ENCODE measurements at places on chromosomes 12 and 14. TPM values are rescaled to one million over a fixed set of nuclear protein-coding genes. Genes with fewer than 3 reads are reported as not detected.

GRCh38 chr12:109199324-109199723 lies 82.9 kb downstream of the ACACB start:
- no peaks in the 10 kb centered on the region for H3K36me3 ChIP-seq
- H3K27ac ChIP-seq, result no peak overlapping the region
- H3K4me3 ChIP-seq, result no peak overlapping the region
- no peak for DNase-seq

GRCh38 chr12:54988402-54989054 lies 4.0 kb upstream of the TESPA1 start:
- H3K27ac ChIP-seq, result no peak overlapping the region
- no peak for DNase-seq
- H3K36me3 ChIP-seq, result no peaks in the 10 kb centered on the region
- no peaks in the 10 kb centered on the region for H3K4me1 ChIP-seq

DNA sequence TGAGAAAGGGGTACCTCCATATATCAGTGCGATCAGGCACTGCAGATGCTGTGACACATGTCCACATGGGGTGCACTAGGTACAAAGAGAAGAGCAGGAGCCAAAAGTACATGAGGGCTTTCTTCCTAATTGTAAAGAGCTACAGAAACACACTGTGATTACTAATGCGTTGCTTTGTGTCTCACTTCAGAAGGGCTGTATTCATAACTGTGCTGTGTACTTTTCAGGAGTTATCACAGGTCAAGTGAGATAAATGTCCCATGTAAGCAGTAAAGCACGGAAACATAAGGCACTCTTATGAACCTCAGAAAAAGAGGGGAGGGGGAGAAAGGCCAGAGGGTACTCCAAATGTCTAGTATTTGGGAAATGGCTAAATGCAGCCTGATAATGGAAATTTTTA lies 10.6 kb downstream of the SPRING1 start:
- H3K27me3 ChIP-seq, result no peaks in the 10 kb centered on the region
- no peak overlapping the region for H3K4me3 ChIP-seq
- DNase-seq, result no peak
- peaks cover 9% of the 10 kb centered on the region for H3K4me1 ChIP-seq
- no peaks in the 10 kb centered on the region for H3K36me3 ChIP-seq
- no peak overlapping the region for H3K27ac ChIP-seq

DNA sequence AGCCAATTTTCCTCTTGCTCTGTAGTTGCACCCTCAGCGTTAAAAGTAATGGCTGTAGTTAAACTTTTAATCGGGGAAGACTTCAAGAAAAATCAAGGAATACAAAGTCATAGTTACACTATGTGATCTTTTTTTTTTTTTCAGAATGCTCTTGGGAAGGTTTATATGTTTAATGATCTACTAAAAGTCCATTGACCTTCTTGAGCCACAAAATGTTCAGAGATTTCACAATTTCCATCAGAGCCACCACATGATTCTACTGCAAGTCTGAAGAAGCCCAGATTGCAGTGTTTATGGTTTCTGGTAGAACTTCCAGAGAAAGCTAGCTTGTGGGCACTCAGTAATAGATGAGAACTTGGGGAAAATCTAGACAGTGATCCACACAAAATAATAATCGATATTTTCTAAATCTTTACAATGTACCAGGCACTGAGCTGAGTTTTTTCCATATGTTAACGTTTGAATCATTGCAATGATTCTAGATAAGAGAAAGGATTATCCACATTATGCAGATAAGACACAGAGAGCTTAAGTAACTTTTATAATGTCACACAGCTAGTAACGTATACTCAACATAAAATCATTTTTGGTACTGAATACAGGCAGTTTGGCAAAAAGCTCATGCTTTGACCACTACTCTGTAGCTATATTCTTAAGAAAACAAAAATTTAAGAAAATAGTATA lies 38.3 kb downstream of the GYS2 start:
- no peak overlapping the region for H3K4me3 ChIP-seq
- H3K4me1 ChIP-seq, result no peaks in the 10 kb centered on the region
- H3K27me3 ChIP-seq, result no peaks in the 10 kb centered on the region
- no peak overlapping the region for H3K27ac ChIP-seq
- DNase-seq, result no peak

DNA sequence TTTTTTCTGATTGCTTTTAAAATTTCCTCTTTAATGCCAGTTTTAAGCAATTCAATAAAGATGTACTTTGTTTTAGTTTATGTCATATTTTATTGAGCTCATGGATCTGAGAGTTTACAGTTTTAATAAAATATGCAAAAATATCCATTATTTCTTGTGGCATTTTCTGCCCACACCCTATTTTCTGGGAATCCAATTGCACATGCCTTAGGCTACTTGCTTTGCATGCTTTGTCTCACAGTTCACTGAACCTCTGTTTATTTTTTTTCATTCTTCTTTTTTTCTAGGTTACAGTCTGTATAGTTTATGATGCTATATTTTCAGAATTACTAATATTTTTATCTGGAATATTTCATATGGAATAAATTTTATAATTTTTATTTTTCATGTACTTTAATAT lies 1258.0 kb downstream of the FSCB start:
- no peaks in the 10 kb centered on the region for H3K36me3 ChIP-seq
- no peaks in the 10 kb centered on the region for H3K4me1 ChIP-seq
- H3K4me3 ChIP-seq, result no peak overlapping the region

DNA sequence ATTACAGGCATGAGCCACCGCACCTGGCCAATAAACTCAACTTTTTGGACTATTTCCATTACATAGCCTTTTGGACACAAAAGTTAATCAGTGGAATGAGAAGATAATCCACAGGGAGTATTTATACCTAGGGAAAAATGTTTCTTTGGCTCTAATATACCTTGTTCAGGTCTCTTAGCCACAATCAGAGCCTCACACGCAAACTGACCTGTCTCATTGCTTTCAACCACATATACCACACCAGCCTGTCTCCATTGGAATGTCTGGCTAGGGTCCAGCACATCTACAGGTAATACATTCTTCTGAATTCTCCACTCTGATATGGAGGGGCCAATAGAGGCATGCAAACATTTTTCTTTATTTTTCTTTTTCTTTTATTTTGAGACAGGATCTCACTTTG lies 3.8 kb upstream of the RBMS2 start:
- H3K27me3 ChIP-seq, result no peaks in the 10 kb centered on the region
- H3K4me1 ChIP-seq, result 0 out of 2 replicates have a peak, but pooled peaks cover 3% of the 10 kb centered on the region
- no peak for DNase-seq

DNA sequence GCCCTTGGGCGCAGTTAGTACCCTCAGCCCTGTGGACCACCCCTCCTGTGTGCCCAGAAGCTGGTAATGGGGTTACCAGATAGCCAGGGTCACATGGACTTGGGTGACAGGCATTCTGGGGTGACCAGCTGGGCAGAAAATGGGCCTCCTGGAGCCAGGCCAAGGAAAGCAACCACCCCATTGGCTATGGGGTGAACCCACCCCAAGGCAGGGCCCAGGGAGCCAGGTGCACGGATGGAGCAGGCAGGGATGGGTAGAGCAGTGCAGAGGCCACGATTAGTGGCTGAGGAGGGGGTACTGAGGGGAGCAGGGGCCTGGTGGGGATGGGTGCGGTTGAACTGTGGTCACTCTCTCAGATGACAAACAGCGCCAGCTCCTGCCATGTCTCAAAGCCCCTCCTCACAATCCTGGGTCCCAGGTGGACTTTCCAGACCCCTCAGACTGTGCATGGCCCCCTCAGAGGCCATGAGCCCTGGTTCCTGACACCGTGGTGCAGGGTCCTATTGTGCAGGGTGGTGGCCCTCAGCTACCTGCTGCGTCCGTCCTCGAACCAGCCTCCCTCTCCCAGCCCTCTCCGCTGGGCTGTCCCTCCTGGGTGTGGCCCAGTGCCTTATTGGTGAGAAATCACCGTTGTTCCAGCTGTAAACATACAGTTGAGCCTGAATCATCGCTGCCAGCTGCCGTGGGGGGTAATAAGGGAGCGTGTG lies 23.4 kb upstream of the BEGAIN start:
- H3K36me3 ChIP-seq, result no peaks in the 10 kb centered on the region
- no peak overlapping the region for H3K4me3 ChIP-seq
- H3K27me3 ChIP-seq, result no peaks in the 10 kb centered on the region
- peak; percentile 10 for DNase-seq
- peaks cover 4% of the 10 kb centered on the region for H3K4me1 ChIP-seq

- H3K36me3 ChIP-seq, result no peaks in the 10 kb centered on the region
- H3K4me3 ChIP-seq, result no peak overlapping the region
- no peak for DNase-seq
- no peaks in the 10 kb centered on the region for H3K4me1 ChIP-seq
- H3K27ac ChIP-seq, result no peak overlapping the region
These were observed 12.3 kb upstream of the TMED10 start for GRCh38 chr14:75188520-75189268.

DNA sequence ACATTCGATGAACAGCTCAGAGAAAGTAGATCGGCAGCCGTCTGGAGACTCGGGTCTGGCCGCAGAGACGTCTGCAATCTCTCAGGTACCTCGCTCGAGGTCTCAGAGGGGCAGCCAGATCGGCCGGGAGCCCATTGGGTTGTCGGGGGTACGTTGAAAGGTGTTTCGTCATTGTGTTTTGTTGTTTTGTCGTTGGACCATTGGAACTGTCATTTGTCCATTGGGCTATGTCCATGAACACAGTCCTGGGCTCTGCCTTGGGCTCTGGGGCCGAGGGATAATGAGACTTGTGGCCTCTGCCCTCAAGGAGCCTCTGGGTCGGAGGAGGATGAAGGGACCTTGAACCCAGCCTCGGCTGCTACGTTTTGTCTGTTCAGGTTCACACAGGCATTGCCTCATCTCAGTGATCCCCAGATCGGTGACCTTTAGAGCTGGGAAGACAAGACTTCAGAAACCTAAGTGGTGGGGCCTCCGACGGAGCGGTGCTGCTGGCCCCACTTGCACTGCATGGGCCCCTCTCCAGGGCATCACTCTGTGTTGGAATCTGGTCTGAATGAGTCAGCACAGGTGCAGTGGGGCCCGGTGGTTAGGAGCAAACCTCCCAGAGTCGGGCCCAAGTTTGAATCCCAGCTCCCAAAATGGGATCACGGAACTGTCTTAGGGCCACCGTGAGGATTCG lies 23.6 kb upstream of the MLXIP start:
- no peak for DNase-seq
- H3K27ac ChIP-seq, result peak overlapping the region; percentile 78
- H3K4me1 ChIP-seq, result peaks cover 4% of the 10 kb centered on the region
- no peaks in the 10 kb centered on the region for H3K36me3 ChIP-seq

DNA sequence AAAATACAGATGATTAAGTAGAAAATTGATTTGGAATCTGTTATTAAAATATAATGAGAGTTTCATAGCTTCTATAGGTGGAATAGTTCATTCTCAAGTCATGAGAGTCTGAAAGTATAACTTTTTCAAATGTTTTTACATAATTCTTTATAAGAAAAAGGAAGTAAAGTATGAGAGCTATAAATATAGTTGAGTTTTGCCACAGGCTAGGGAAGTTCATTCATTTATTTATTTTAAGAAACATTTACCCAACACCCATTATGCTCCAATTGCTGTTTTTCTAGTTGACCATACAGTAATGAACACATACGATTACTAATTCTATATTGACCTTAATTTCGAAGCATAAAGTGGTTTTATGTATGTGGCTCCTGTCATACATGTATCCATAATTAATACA lies 24.8 kb downstream of the LRRIQ1 start:
- no peak overlapping the region for H3K27ac ChIP-seq
- no peak for DNase-seq
- H3K36me3 ChIP-seq, result no peaks in the 10 kb centered on the region
- no peak overlapping the region for H3K4me3 ChIP-seq

DNA sequence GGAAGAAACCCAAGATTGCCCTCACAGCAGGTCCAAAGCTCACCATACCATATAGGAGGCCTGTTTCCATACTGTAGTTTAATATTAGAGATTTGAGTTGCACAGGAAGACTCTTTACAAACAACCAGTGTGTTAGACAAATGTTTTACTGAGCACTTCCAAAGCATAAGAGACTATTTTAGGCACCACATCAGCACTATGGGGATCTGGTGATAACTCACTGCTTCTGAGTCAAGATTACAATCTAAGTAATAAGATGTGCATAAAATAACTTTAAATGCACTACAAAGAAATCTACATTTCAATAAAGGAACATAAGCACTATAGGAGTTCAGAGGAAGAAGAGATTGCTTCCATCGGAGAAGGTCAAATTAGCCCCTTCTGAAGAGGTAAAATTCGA lies 71.4 kb downstream of the SPPL3 start:
- no peak for DNase-seq
- H3K4me3 ChIP-seq, result no peak overlapping the region
- no peaks in the 10 kb centered on the region for H3K36me3 ChIP-seq
- peak overlapping the region; percentile 0 for H3K27ac ChIP-seq
- peaks cover 18% of the 10 kb centered on the region for H3K4me1 ChIP-seq

DNA sequence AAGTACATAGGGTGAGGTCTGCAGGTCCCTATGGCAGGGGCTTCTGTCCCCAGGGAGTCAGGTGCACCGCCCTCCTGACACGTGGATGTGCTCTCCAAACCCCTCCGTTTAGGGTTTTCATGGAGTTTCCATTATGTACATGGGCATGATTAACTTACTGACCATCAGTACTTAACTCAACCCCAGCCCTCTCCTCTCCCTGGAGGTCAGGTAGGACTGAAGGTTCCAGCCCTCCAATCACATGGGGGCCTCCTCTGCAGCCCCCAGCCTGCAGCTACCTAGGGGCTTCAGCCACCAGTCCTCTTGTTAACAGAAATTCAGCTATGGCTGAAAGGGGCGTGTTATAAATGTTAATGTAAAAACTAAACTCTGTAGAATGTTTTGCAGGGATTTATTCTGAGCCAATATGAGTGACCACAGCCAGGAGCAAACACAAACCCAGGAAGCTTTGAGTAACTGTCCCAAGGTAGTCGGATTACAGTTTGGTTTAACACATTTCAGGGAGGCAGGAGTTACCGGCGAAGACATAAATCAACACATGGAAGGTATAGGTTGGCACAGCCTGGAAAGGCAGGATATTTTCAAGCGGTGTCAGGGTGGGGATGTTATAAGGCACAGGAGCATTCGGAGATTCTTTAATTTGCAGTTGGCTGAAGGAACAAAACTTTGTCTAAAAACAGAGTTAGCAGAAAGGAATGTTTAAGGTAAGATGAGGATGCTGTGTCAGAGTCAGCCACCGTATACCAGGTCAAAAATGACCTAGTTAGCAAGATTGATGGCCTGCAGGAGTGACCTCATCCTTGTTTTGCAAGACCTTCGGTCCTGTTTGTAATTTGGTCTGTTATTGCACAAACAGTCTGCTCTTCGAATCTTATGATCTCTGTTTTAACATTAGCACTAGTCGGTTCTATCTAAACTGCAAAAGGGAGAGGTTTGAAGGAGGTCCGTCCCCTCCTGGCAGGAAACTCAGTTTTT lies 75.2 kb downstream of the TNFAIP2 start:
- no peaks in the 10 kb centered on the region for H3K36me3 ChIP-seq
- DNase-seq, result no peak
- H3K4me3 ChIP-seq, result no peak overlapping the region
- H3K27ac ChIP-seq, result no peak overlapping the region

DNA sequence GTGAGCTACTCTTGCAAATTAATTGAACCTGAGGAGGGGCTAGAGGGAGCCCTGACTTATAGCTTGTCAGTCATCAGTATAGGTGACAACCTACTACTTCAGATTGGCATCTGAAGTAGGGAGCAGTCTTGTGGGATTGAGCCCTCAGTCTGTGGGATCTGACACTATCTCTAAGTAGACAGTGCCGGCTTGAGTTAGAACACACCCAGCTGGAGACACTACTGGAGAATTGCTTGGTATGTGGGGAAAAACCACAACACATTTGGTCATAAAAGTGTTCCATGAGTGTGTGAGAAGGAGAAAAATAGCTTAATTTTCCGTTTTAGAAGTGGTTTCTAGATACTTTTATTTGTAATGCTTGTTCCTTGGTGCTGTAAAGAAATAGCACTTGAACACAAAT lies 30.5 kb upstream of the DDHD1 start:
- H3K27ac ChIP-seq, result no peak overlapping the region
- no peak overlapping the region for H3K4me3 ChIP-seq
- H3K27me3 ChIP-seq, result no peaks in the 10 kb centered on the region
- H3K36me3 ChIP-seq, result no peaks in the 10 kb centered on the region
- DNase-seq, result no peak

PIK3C2G gene
- not detected for total RNA-seq

PSMC6 gene
- total RNA-seq, result 62.1 TPM

Measured in Panc1 (cell line).